Erythroblast (primary cell): ENCODE measurements at places on chromosomes 4 and X.
A peak's percentile ranks its signal among the peaks of the same experiment; 100 is the strongest.

- no peak for DNase-seq
These were observed 691.4 kb downstream of the PCDH7 start for GRCh38 chr4:31411565-31411964.

DNA sequence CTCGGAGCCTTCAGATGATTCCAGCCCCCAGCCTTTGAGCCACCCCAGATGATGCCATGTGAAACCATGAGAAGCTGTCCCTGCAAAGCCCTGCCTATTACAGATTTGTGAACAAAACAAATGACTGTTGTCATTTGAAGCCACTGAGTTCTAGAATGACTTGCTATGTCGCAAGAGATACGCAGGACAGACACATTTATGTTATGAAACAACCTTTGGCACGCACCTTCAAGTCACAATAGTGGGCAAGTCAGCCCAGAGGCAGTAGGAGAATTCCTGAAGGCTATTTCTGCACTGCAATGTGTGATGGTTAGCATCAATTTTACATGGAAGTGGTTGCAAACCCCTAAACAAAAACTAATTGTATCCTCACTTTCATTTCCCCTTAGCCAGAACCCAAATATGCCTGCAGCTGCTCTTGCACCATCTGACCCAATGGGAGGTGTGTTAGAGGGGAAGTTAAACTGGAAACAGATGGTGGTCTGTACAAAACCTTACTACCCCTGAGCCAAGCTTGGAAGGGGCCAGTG lies 174.4 kb upstream of the ATP6AP2 start:
- DNase-seq = no peak

GRCh38 chrX:12681047-12681446 lies 110.2 kb upstream of the PRPS2 start:
- DNase-seq = no peak

GRCh38 chrX:3638280-3638873 lies 75.1 kb downstream of the PRKX start:
- DNase-seq = peak; percentile 30

GRCh38 chrX:42143866-42144592 lies 220.7 kb upstream of the CASK start:
- no peak for DNase-seq

- DNase-seq = no peak
These were observed 299.9 kb downstream of the PPP4R3C start for GRCh38 chrX:27163236-27163635.

- DNase-seq = peak; percentile 18
These were observed 35.8 kb downstream of the RFC1 start for GRCh38 chr4:39330353-39330752.

- no peak for DNase-seq
These were observed 99.0 kb downstream of the ANOS1 start for GRCh38 chrX:8632924-8633323.

- DNase-seq = no peak
These were observed 86.2 kb downstream of the NHSL2 start for GRCh38 chrX:71996826-71997225.

GRCh38 chr4:87419578-87420249 lies 2.7 kb upstream of the NUDT9 start:
- no peak for DNase-seq

- no peak for DNase-seq
These were observed 40.8 kb downstream of the LRBA start for GRCh38 chr4:150974252-150974640.
